Fibroblast of lung (primary cell): ENCODE measurements at places on chromosomes 11 and 22. TPM values are rescaled to one million over a fixed set of nuclear protein-coding genes. Genes with fewer than 3 reads are reported as not detected.

DNA sequence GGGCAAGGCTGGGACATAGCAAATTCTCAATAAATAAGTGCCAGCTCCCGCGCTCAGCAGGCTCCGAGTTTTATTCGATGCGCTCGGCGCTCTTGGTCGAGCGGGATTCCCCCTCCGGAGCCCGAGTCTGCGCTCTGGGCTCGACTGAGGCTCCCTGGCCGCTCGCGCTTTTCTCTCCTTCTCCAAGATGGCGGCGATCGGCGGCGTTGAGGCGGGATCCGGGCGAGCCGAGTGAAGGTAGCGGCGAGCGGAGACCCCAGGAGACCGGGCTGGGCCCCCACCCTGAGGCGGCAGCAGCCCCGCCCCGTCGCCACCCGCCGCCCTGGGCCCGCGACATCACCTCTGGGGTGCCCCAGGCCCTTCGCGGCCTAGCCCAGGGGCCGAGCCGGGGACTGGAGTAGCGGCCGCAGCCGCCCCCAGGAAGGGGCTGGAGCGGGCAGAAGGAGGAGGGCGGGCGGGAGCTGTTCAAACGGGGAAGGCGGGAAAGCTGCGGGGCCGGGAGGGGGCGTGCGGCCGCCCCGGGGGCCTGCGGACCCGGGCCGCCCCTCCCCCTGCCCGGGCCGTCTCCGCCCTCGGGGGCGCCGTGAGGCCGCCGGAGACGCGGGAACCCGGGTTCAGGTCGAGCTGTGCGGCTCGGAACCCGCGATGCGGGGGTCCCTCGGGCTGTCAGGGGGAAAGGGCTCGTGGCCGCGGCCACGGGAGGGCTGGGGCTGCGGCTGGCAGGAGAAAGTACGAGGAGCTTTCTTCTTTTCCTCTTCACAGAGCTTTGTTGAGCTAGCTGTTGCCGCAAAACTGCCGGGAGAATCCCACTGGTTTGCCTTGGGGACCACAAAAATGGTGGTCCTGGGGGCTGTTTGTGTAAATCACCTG lies at the start of gene HMGXB4:
TSS of gene HMGXB4 (plus strand) at position 173 of the 870 bp plus-strand sequence. CDS start 4,898 bp downstream, outside the sequence.
- H3K27ac ChIP-seq = peak within 1 kb of the TSS; percentile 85
- peak within 1 kb of the TSS; percentile 99 for H3K4me3 ChIP-seq
- no peaks in the 10 kb centered on the region for H3K27me3 ChIP-seq
- H3K36me3 ChIP-seq = peaks cover 2% of the 10 kb centered on the region

Gene RAPSN
- under 0.01 and 0.17 TPM in 2 replicates for total RNA-seq

- no peaks in the 10 kb centered on the region for H3K27me3 ChIP-seq
- H3K4me3 ChIP-seq = peak overlapping the region; percentile 73
- no peak for DNase-seq
- peaks cover 14% of the 10 kb centered on the region for H3K36me3 ChIP-seq
- no peaks in the 10 kb centered on the region for H3K4me1 ChIP-seq
- no peak overlapping the region for H3K27ac ChIP-seq
Observed at GRCh38 chr11:64318766-64319761, 1.1 kb downstream of the PRDX5 start.

GRCh38 chr22:50316114-50317065 lies 8.9 kb upstream of the PLXNB2 start:
- H3K36me3 ChIP-seq = no peaks in the 10 kb centered on the region
- H3K4me1 ChIP-seq = no peaks in the 10 kb centered on the region
- no peaks in the 10 kb centered on the region for H3K27me3 ChIP-seq
- no peak overlapping the region for H3K4me3 ChIP-seq
- no peak for DNase-seq

Gene NXPE1
- total RNA-seq = not detected in 2 replicates

- no peaks in the 10 kb centered on the region for H3K27me3 ChIP-seq
- no peak for DNase-seq
- no peak overlapping the region for H3K4me3 ChIP-seq
- H3K27ac ChIP-seq = no peak overlapping the region
Observed at GRCh38 chr11:106420048-106420665, 342.7 kb downstream of the AASDHPPT start.

GRCh38 chr11:130370845-130371590 lies 56.3 kb upstream of the ZBTB44 start:
- DNase-seq = no peak
- H3K27me3 ChIP-seq = peaks cover 4% of the 10 kb centered on the region
- H3K27ac ChIP-seq = no peak overlapping the region
- H3K36me3 ChIP-seq = no peaks in the 10 kb centered on the region
- H3K4me1 ChIP-seq = no peaks in the 10 kb centered on the region

DNA sequence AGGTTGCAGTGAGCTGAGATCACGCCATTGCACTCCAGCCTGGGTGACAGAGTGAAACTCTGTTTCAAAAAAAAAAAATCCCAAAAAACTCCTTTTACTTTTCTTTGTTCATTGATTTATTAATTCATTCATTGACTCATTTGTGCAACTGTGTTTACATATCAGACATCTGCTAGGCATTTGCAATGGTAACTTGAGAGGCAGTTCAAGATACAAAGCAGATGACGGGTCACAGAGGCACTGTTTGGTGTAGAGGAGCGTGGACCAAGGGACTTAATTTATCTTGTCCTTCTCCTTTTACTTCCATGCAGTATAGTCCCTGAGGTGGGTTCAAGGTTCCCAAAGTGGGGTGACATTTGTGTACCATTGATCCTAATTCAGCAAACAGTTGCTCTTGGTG lies 71.4 kb downstream of the KIAA1671 start:
- H3K4me3 ChIP-seq = no peak overlapping the region
- no peak overlapping the region for H3K27ac ChIP-seq
- H3K36me3 ChIP-seq = no peaks in the 10 kb centered on the region
- H3K4me1 ChIP-seq = no peaks in the 10 kb centered on the region

DNA sequence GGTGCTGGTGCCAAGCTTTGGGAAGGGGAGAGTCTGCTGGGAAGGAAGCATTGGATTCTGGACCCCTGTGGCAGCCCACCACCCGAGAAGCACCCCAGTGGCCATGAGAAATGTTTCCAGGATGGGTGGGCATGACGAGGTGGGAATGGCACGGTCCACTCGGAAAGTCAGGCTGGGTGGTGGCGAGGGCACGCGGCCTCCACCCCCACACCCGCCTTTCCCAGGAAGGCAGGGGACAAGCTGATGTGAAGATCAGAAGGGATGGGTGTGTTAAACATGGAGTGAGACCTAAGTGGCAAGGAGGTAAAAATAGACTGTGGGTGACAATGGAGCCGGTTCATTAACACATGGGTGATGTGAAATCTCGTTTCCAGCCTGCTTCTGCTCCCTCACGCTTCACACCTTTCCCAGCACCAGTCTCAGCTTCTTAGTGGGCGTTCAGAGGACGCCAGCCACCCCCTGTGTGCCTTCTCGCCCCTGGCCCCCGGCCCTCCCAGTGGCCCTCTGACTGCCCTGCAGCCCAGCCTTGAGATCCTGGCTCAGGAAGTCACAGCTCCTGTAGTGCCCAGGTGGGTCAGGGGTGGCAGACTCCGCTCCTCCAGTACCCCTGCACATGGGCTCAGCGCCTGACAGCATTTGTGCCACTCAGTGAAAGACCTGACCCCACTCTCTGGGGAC lies 27.6 kb downstream of the LRRC10B start:
- peaks cover 20% of the 10 kb centered on the region for H3K27me3 ChIP-seq
- no peaks in the 10 kb centered on the region for H3K36me3 ChIP-seq
- H3K4me3 ChIP-seq = no peak overlapping the region
- H3K4me1 ChIP-seq = no peaks in the 10 kb centered on the region
- DNase-seq = no peak
- H3K27ac ChIP-seq = no peak overlapping the region
